ENCODE measurements at places on chromosomes 1 and 21.

DNA sequence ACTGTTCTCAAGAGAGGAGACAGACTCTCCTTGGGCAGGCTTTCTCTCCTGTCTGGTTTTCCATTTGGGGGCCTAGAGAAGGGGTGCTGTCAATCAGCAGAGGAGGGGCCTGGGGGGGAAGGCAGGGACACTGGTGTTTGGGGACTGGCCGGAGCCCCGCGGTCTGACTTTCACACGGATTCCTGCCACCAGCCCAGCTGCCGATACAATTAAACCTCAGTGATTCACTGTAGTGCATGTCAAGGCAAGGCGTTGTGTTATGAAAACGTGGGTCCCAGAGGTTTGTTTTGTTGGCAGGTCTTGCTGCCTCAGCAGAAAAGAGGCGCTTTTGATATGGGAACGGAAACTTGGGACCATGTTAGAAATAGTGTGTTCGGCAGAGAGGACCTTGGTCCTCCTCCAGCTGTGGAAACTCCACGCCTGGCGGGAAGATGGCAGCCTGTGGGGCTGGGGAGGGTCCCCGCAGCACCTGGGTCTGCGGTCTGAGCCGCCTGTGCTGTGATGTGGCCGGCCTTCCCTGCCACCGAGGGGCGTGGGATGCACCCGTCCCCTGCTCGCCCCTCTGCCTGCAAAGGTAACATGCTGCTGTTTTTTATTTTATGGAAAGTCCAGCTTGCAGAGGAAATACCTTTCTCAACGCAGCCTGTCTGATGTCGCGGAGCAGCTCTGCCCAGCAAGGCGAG, 47.6 kb downstream of the SPSB1 start:
- H3K4me3 ChIP-seq = no peak overlapping the region
- no peaks in the 10 kb centered on the region for H3K27me3 ChIP-seq
- H3K27ac ChIP-seq = no peak overlapping the region
- H3K4me1 ChIP-seq = peaks cover 9% of the 10 kb centered on the region
- DNase-seq = no peak
- H3K36me3 ChIP-seq = no peaks in the 10 kb centered on the region

DNA sequence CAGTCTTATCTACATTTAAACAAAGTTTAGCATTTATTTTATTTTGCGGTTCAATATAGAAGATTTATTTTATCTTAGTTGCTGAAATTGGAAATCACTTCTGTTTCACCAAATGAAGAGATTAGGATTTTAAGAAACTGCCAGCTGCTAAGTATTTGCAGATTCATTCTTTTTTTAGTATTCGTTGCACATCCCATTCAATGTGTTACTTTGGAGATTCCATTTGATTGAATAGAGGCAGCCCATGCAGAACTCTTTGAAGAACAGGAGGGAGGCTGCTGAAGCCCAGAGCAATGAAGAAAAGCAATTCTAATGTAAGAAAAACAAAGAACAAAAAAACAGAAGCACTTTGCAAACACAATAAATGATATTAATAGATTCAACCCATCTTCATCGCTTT, 38.6 kb upstream of the IL12RB2 start:
- H3K4me3 ChIP-seq = no peak overlapping the region
- peaks cover 12% of the 10 kb centered on the region for H3K4me1 ChIP-seq
- no peaks in the 10 kb centered on the region for H3K27me3 ChIP-seq
- DNase-seq = no peak
- H3K27ac ChIP-seq = no peak overlapping the region

- H3K4me1 ChIP-seq = no peaks in the 10 kb centered on the region
- no peak overlapping the region for H3K27ac ChIP-seq
- no peak overlapping the region for H3K4me3 ChIP-seq
- DNase-seq = no peak
- H3K27me3 ChIP-seq = peaks cover 4% of the 10 kb centered on the region
- H3K36me3 ChIP-seq = peaks cover 5% of the 10 kb centered on the region
Observed at GRCh38 chr1:228304225-228304624, 96.4 kb downstream of the OBSCN start.

GRCh38 chr1:201713086-201713810, 115.7 kb upstream of the IPO9 start:
- no peaks in the 10 kb centered on the region for H3K36me3 ChIP-seq
- H3K27ac ChIP-seq = no peak overlapping the region
- peaks cover 20% of the 10 kb centered on the region for H3K27me3 ChIP-seq

- no peak overlapping the region for H3K27ac ChIP-seq
- DNase-seq = no peak
Observed at GRCh38 chr1:72442262-72442661, 159.9 kb upstream of the NEGR1 start.

DNA sequence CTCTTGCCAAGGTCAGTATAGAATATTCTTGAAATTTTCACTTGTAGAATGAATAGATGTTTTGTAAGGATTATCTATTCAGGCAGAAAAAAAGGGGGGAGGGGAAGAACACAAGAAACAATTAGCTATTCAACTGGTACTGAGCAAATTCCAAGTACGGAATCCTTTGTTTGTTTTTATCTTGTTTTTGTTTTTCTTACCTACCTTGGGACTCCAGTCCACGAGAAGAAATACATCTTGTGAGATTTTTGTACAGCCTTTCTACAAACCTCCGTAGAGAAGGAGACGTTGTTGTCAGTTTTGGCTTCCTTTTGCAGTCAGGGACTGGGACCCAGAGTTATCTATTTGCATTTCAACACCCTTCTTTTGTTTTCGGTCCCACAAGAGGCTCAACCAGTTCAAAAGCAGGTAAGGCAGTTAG, 36.0 kb downstream of the ZNF281 start:
- no peak overlapping the region for H3K27ac ChIP-seq
- H3K4me3 ChIP-seq = no peak overlapping the region
- H3K27me3 ChIP-seq = no peaks in the 10 kb centered on the region
- H3K36me3 ChIP-seq = no peaks in the 10 kb centered on the region
- H3K4me1 ChIP-seq = no peaks in the 10 kb centered on the region
- no peak for DNase-seq

DNA sequence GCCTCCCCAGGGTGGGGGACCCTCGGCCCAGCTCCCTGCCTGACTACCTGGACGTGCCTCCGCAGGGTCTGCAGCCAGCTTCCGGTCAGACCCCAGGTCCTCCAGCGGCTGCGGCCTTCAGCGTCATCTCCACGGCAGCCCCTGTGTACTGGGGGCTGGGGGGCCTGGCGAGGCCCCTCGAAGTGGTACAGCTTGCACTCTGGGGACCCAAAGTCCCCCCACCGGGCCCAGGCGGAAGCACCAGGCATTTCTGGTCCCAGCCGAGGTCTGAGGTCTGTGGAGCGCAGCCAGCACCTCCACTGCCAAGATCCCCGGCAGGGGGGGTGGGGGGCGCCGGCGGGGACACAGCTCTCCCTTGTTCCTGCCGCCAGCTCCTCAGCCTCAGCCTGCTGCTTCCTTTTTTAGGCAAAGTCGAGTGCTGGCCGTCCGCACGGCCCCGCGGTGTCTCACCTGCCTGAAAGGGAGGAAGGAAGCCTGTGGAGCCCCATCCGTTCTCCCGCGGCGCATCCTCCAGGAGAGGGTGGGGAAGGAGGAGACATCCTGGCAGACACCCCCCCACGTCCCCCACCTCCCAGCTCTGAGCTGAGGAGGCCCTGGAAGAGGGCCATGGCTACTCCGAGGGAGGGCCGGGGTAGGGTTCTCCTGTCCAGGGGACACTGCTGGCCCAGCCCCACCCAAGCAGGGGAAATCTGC, 1.2 kb upstream of the VWA1 start:
- H3K27ac ChIP-seq = no peak overlapping the region
- no peak for DNase-seq
- H3K4me3 ChIP-seq = no peak overlapping the region
- H3K4me1 ChIP-seq = peaks cover 30% of the 10 kb centered on the region

GRCh38 chr1:228258486-228258885, 50.6 kb downstream of the OBSCN start:
- H3K4me1 ChIP-seq = no peaks in the 10 kb centered on the region
- H3K4me3 ChIP-seq = no peak overlapping the region
- H3K27ac ChIP-seq = no peak overlapping the region
- no peak for DNase-seq

DNA sequence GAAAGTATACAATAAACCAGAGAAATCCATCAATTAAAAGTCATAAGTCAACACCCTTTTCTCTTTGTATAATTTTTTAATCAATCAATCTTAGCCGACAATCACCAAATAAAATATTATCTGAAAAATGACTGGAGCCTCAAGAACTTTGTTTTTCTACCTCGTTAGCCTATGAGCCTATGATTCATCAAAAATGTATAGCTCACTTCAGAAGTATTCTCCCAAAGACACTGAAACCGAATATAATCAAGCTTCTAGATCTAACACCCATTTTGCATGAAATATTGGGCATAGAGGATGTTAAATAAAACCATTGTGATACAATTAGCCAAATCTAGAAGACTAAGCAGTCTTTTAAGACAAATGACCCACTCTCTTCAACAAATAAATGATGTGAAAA, 17.8 kb upstream of the RSBN1 start:
- H3K27me3 ChIP-seq = no peaks in the 10 kb centered on the region
- no peak for DNase-seq
- no peak overlapping the region for H3K27ac ChIP-seq
- no peak overlapping the region for H3K4me3 ChIP-seq

DNA sequence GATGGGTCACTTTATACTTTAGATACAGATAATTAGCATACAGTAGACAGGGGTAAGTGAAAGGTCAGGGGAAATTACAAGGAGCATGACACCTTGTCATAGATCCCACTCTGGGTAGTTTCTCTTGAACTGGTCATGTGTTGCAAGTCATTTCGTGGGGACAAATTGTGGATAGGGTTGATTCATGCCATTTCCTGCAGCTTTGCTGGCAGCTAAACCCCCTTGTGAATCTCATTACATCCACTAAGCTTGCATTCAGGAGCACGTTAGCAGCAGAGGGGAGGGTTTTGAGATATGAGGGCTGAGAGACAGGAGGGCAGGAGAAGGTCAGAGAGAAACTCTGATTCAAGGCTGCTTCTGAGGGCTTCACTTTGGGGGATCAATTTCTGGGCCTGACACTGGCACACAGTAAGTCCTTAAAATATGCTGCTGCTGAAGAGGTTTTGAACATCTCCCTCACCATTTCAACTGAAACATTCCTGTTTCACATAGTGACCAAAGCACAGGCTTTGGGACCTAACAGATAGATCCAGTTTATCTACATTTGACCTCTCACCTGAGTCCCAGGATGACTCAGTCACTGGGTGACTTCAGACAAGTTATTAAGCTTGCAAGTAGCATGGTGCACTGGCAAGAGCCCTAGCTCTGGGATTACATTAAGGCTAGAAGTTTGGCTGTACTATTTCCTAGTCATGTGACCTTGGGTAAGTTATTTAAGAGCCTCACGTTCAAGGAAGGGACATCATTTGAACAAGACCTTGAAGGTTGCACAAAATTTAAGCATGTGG, 206.0 kb upstream of the USP24 start:
- DNase-seq = no peak
- H3K27me3 ChIP-seq = no peaks in the 10 kb centered on the region
- no peaks in the 10 kb centered on the region for H3K4me1 ChIP-seq
- H3K36me3 ChIP-seq = no peaks in the 10 kb centered on the region
- H3K27ac ChIP-seq = no peak overlapping the region

DNA sequence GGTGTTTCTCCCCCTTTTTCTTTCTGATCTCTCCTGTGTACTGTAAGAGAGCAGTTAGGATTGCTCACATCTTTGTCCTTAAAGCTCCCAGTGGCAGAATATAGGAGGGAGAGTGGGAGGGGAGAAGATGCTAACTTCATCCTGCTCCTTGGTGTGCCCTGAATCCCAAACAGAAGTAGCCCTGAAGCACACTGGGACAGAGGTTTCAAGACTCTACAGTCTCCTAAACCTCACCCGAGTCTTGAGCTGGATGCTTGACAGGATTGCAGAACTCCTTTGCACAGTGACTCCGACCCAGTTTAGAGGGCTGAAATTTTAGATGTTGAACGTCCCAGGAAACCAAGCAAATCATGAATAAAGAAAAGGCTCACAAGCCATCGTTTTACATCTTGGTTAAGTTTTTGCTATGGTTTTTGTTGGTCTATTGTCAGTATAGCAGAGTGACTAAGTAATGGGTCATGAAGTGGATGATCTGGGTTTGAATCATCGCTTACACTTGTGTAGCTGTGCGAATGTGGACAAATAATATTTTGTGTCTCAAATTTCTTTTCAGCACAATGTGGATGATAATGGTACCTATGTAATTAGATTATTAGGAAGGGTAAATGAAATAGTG, 37.5 kb downstream of the XCL2 start:
- H3K4me1 ChIP-seq = peaks cover 20% of the 10 kb centered on the region
- no peak overlapping the region for H3K4me3 ChIP-seq
- no peak overlapping the region for H3K27ac ChIP-seq
- no peaks in the 10 kb centered on the region for H3K27me3 ChIP-seq
- no peak for DNase-seq

DNA sequence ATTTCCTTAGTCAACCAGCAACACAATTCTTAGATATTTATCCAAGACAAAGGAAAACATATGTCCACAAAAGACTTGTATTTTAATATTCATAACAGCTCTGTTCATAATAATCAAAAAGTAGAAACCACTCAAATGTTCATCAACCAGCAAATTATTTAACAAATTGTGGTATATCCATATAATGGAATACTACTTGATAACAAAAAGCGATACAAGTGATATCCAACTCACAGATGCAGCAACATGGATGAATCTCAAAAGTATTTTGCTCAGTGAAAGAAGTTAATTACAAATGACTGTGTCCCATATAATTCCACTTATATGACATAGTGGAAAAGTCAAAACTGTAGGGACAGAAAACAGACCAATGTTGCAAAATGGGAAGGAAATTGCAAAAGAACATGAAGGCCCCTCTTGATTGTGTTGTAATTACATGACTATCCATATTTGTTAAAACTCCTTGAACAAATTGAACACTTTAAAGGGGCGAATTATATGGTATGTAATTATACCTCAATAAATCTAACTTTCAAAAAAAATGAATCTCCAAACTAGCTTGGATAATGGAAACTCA, 116.9 kb downstream of the EDEM3 start:
- H3K4me3 ChIP-seq = no peak overlapping the region
- H3K36me3 ChIP-seq = no peaks in the 10 kb centered on the region
- H3K27me3 ChIP-seq = no peaks in the 10 kb centered on the region
- no peak overlapping the region for H3K27ac ChIP-seq

DNA sequence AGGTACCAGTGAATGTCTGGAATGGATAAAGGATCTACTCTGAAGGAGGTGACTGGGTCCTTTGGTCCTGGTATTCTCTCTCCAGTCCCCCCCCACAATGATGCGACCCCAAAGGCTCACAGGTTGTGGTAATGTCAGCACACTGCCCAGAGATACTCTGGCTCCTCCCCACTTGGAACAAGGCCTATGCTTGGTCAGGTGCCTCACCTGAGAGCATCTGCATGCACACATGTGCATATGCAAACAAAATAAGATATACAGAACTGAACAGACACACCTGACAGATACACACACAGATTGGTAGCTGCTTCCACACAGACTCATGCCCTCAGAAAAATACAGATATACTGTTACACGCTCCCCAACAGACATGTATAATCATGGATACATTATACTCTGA, 33.5 kb downstream of the DMAP1 start:
- H3K4me3 ChIP-seq = no peak overlapping the region
- H3K27ac ChIP-seq = no peak overlapping the region
- no peaks in the 10 kb centered on the region for H3K27me3 ChIP-seq
- H3K4me1 ChIP-seq = no peaks in the 10 kb centered on the region
- peaks cover 14% of the 10 kb centered on the region for H3K36me3 ChIP-seq
- DNase-seq = no peak

GRCh38 chr1:227330279-227331076, 12.2 kb upstream of the CDC42BPA start:
- H3K4me3 ChIP-seq = no peak overlapping the region
- peaks cover 2% of the 10 kb centered on the region for H3K27me3 ChIP-seq

- no peak for DNase-seq
- no peaks in the 10 kb centered on the region for H3K4me1 ChIP-seq
- peaks cover 58% of the 10 kb centered on the region for H3K36me3 ChIP-seq
- H3K27ac ChIP-seq = no peak overlapping the region
Observed at GRCh38 chr1:155392898-155393411, 72.3 kb downstream of the RUSC1 start.
